Heart left ventricle (tissue), 16 donors: ENCODE measurements at places on chromosomes 4 and X. TPM values are rescaled to one million over a fixed set of nuclear protein-coding genes. Genes with fewer than 3 reads are reported as not detected.
A peak's percentile ranks its signal among the peaks of the same experiment; 100 is the strongest.

Gene SH2D1A
- total RNA-seq = not detected

GRCh38 chr4:99966692-99967091 lies 16.6 kb upstream of the H2AZ1 start:
- H3K27me3 ChIP-seq = no peaks in the 10 kb centered on the region
- no peak for DNase-seq
- no peaks in the 10 kb centered on the region for H3K4me1 ChIP-seq
- H3K27ac ChIP-seq = no peak overlapping the region
- no peak overlapping the region for H3K4me3 ChIP-seq
- H3K36me3 ChIP-seq = no peaks in the 10 kb centered on the region

GRCh38 chr4:110898290-110898689 lies 275.4 kb upstream of the PITX2 start:
- H3K27me3 ChIP-seq = no peaks in the 10 kb centered on the region
- no peaks in the 10 kb centered on the region for H3K36me3 ChIP-seq
- H3K4me1 ChIP-seq = no peaks in the 10 kb centered on the region
- no peak for DNase-seq
- no peak overlapping the region for H3K4me3 ChIP-seq

GRCh38 chr4:105306820-105307219 lies 160.1 kb downstream of the TET2 start:
- H3K27me3 ChIP-seq = no peaks in the 10 kb centered on the region
- no peak for DNase-seq
- no peaks in the 10 kb centered on the region for H3K4me1 ChIP-seq
- H3K4me3 ChIP-seq = no peak overlapping the region

- no peak overlapping the region for H3K4me3 ChIP-seq
- H3K27me3 ChIP-seq = no peaks in the 10 kb centered on the region
- no peaks in the 10 kb centered on the region for H3K36me3 ChIP-seq
- H3K4me1 ChIP-seq = no peaks in the 10 kb centered on the region
- H3K27ac ChIP-seq = no peak overlapping the region
Measured at GRCh38 chrX:8868070-8868773, 67.0 kb upstream of the FAM9A start.

GRCh38 chrX:73944563-73944908 lies 359.4 kb upstream of the ZCCHC13 start:
- H3K4me3 ChIP-seq = peak overlapping the region; percentile 76
- DNase-seq = no peak
- H3K27me3 ChIP-seq = no peaks in the 10 kb centered on the region
- peaks cover 28% of the 10 kb centered on the region for H3K4me1 ChIP-seq
